Stimulated activated CD4-positive, alpha-beta T cell treated with anti-CD3 and anti-CD28 coated beads, TNF-alpha, amount 100 ng/mL, for 24 hours (primary cell): ENCODE measurements at places on chromosomes 12 and 14.

DNA sequence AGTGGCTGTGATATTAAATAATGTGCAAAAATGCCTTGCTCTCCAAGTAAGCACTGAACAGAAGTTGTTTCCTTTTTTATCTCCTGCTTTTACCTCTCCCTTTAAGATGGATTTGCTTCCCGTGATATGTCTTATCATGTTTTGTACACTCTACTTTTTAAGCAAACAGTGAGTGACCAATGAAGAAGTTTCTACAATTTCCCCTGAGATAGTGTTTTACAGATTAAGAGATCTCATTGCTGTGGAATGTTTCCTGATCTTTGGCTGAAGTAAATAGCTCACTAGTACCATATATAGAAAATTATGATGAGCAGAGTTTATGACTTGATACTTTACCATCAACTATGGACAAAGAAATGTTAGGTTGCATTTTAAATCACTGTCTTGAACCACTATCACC, 184.8 kb upstream of the PDE3A start:
- DNase-seq, result no peak

DNA sequence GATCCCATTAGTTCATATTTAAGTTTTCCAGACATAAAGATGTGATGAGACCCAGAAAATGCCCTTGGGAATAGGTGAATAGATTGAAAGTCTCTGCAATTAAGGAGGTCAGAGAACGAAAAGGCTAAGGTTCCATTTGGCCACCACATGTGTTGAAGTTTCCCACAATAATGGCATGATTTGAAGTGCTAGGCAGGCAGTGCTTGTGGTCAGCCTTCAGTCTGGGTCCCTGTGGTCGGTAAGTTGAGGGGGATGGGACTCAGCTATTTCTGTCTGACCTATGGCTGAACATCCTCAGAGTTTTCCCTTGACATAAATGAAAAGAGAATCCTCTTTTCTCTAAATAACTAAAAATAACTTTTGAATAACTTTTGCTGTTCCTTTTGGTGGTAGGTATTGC, 92.4 kb downstream of the PELI2 start:
- DNase-seq, result no peak

- no peak for DNase-seq
Measured at GRCh38 chr14:26444822-26445221, 153.0 kb downstream of the NOVA1 start.

- DNase-seq, result no peak
Measured at GRCh38 chr12:113231235-113232088, 10.2 kb downstream of the TPCN1 start.

GRCh38 chr14:52834440-52834842, 43.0 kb upstream of the GNPNAT1 start:
- no peak for DNase-seq

GRCh38 chr14:105891631-105892452, 365.5 kb downstream of the TMEM121 start:
- no peak for DNase-seq

GRCh38 chr14:99179506-99179905, 92.5 kb downstream of the BCL11B start:
- DNase-seq, result no peak
